Tongue (tissue), 3 donors: ENCODE measurements at places on chromosomes 1 and 21. TPM values are rescaled to one million over a fixed set of nuclear protein-coding genes. Genes with fewer than 3 reads are reported as not detected.

- peak; percentile 27 for DNase-seq
Measured at GRCh38 chr1:169941982-169942830, 48.5 kb upstream of the SCYL3 start.

DNA sequence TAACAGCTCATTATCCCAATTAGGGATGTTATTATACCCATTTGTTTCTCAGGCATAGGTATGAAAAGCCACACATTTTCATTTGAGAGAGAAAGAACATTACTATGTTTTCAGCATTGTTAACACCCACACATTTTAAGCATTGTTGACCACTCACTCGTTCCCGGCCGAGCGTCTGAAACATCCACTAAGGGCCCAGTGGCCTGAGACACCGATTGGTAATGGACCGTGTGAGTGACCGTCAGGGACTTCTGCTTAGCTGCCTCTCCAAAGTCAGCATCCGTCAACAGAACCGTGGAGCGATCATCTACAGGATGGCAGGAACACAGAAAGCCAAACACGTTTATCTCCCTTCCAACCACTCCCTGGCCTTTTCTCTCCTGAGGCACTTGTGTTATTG, 184.6 kb downstream of the PCP4 start:
- no peak for DNase-seq

TP73 gene
- total RNA-seq, result 6.1 TPM

ATP5PO gene
- total RNA-seq, result 298 TPM

DNA sequence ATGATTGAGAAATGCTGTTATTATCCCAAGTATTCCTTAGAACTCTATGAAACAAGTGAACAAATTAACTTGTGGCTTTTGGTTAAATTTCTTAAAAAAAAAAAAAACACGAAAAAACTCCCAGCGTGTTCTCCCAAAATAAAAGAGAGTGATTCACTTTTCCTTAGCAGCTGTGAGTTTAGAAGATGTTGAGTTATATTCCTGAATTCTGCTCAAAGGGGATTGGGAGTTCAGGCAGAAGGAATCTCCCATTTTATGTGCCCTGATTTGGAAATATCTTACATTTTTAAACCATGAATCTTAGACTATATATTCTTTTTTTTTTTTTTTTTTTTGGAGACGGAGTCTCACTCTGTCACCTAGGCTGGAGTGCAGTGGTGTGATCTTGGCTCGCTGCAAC, 34.3 kb downstream of the SMG7 start:
- no peak for DNase-seq

SYT14 gene
- total RNA-seq, result 1.0 TPM

DNA sequence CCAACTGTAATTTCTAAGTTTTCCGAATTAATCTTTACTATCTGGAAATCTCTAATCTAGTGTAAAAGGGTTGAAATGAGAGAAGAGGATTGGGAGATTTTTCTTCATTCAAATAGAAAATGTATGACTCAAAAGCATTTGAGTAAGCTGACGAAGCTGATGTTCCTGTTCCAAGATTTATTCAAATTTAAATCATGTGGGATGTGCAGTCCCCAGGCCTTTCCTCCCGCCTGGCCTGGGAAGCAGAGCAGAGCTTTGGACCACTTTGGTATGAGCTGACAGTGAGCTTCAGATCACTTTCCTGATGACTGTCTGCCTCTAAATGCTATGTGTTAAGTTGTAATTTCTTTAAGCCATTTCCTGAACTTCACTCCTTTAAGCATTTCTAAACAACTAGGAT, 192.0 kb downstream of the DHRS3 start:
- no peak for DNase-seq

KLHDC7A gene
- total RNA-seq, result 0.31 TPM

ADAMTS4 gene
- total RNA-seq, result 18.9 TPM

KANK4 gene
- 16.1 TPM for total RNA-seq

BEST4 gene
- 0.21 TPM for total RNA-seq

- no peak for DNase-seq
Measured at GRCh38 chr1:3579626-3580025, 31.7 kb downstream of the MEGF6 start.

GRCh38 chr1:115505148-115505571, 136.6 kb upstream of the VANGL1 start:
- peak; percentile 36 for DNase-seq

GRCh38 chr1:33161061-33161681, 20.7 kb downstream of the TRIM62 start:
- peak; percentile 91 for DNase-seq

OR10Z1 gene
- not detected for total RNA-seq

DNA sequence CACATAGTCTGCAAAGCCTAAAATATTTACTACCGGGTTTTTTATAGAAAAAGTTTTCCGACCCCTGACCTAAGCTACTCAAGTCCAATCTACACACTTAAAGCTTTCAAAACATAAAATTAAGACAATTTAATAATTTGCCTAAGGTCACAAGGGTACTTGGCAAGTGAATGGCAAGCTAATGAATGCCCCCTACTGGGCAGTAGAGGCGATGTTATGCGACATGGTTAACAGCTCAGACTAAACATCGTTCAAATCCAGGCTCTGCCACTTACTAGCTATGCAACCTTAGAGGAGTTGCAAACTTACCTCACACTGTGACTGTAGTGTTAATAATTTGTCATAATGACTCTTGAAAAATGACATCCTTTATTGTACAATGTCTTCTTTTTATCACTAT, 317.2 kb upstream of the NFIA start:
- DNase-seq, result no peak

FHAD1 gene
- 3.8 TPM for total RNA-seq

DNA sequence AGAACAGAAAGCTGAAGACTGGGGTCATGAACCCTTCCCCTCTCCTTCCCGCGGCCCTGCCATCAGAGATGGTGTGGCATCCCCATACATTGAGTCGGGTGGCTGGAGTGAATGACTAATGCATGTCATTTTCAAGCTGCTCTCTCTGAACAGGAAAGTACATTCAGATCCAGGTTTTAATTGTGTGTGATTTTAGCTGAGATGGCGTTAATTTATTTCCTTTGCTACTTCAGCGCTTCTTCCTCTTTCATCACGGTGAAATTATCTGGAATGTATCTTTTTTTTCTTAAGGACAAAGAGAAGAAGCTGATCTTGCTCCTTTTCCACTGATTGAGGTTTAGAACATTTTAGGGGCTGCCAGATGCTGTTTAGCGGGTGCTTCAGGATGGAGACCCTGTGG, 8.6 kb upstream of the LRRN2 start:
- DNase-seq, result no peak

LYPD8 gene
- total RNA-seq, result not detected

- DNase-seq, result peak; percentile 83
Measured at GRCh38 chr1:3714284-3714741, 37.9 kb upstream of the CCDC27 start.

GUCA2B gene
- not detected for total RNA-seq

- DNase-seq, result no peak
Measured at GRCh38 chr1:186715887-186716809, 35.9 kb upstream of the PTGS2 start.

GRCh38 chr1:7313081-7313546, 458.0 kb upstream of the VAMP3 start:
- peak; percentile 46 for DNase-seq

- no peak for DNase-seq
Measured at GRCh38 chr1:31734582-31735107, 29.5 kb downstream of the ADGRB2 start.

ERMAP gene
- total RNA-seq, result 14.1 TPM

- DNase-seq, result no peak
Measured at GRCh38 chr21:33203371-33203724, 26.4 kb upstream of the IFNAR2 start.

FAM177B gene
- total RNA-seq, result 0.41 TPM

- DNase-seq, result no peak
Measured at GRCh38 chr1:80171631-80172030, 1165.1 kb upstream of the ADGRL4 start.

PPM1J gene
- 2.5 TPM for total RNA-seq

DMRTA2 gene
- not detected for total RNA-seq

- no peak for DNase-seq
Measured at GRCh38 chr1:100127226-100127625, 5.5 kb downstream of the SASS6 start.

ZNF691 gene
- total RNA-seq, result 12.8 TPM

GRCh38 chr1:15736892-15737261, 819 bp downstream of the SLC25A34 start:
- DNase-seq, result no peak

GRCh38 chr1:211613108-211613947, 34.4 kb upstream of the SLC30A1 start:
- DNase-seq, result peak; percentile 57

ATP5IF1 gene
- 58.9 TPM for total RNA-seq

LCE1E gene
- not detected for total RNA-seq

- no peak for DNase-seq
Measured at GRCh38 chr1:23627069-23627735, 64.4 kb upstream of the RPL11 start.

GREM2 gene
- total RNA-seq, result 7.2 TPM

GRCh38 chr1:56477164-56478111, 101.9 kb downstream of the PLPP3 start:
- DNase-seq, result peak; percentile 64

FNDC10 gene
- total RNA-seq, result 1.0 TPM

GRCh38 chr1:36859926-36860325, 174.4 kb downstream of the GRIK3 start:
- no peak for DNase-seq

GLMN gene
- total RNA-seq, result 17.6 TPM

- DNase-seq, result no peak
Measured at GRCh38 chr1:92536980-92537884, 50.5 kb upstream of the GFI1 start.

- no peak for DNase-seq
Measured at GRCh38 chr1:36773827-36774541, 260.3 kb downstream of the GRIK3 start.

SLC1A7 gene
- total RNA-seq, result not detected

DNA sequence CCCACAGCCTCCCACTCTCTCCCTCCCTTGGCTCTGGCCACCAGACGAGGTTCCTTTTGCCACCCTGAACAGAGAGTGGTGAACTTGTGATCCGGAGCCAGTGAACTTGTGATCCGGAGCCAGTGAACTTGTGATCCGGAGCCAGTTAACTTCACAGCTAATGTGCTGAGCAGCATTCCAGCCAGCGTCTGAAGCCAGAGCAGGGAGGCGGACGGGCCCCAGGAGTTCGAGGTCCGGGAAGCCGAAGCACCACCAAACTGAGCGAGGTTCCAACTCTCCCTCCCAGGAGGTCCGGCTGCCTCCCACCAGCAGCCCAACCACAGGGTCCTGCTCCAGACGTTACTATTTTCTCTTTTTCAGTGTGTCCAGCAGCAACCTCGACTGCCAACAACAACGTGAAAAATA, 85.8 kb downstream of the SYF2 start:
- no peak for DNase-seq

DNA sequence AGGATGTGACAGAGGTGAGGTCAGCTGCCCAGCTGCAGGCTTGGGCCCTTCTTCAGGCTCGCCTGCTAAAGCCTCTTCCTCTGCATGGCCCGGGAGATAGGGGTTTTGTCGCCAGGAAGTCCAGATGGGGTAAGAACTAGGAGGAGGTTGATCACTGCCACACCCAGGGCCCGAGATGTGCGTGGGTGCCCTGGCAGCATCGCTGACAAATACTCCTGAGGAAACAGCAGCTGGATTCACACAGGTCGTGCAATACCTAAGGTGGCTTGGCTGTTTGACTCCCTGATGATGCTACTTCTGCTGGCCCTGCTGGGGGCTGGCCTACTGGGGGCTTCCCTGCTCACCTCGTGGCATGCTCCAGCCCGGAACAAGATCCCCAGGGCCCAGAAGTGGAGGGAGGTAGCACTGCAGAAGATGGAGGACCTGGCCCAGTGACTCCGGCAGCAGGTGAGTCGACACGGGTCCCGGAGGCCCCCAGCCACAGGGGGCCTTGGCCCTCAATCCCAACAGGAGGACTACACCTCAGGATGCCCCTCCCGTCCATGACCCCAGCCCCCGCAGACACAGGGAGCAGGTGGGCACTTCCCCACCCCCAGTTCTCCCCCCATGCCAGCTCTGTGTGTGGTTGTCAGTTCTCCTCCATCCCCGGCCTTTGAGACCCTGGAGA, 29.6 kb downstream of the FAAH start:
- no peak for DNase-seq

GRCh38 chr1:151885479-151885878, 23.8 kb downstream of the THEM4 start:
- DNase-seq, result no peak

GRCh38 chr1:35499652-35500176, 57.5 kb downstream of the KIAA0319L start:
- DNase-seq, result no peak

DNA sequence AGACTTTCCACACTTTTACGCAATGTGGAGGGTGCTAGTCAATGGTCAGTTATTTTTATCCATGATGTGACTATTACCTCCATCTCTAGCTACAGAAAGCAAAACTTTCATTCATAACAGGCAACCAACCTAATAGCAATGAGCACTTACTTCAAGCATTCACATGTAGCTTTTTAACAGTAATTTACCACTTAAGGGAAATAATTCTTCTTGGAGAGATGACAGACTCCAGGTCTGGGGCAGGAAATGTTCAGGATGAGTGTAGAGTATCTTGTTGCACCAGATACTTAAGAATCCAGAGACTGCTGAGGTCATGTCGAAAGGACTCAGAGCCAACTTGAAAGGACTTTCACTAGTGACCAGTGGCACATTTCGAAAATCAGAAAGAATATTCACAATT, 347.6 kb downstream of the CHRM3 start:
- DNase-seq, result no peak

RHEX gene
- total RNA-seq, result 3.8 TPM

- DNase-seq, result no peak
Measured at GRCh38 chr1:204323887-204324286, 35.8 kb downstream of the PLEKHA6 start.

- peak; percentile 96 for DNase-seq
Measured at GRCh38 chr1:222634180-222635013, 16.5 kb downstream of the MIA3 start.

GRCh38 chr1:186762653-186763052, 66.1 kb upstream of the PLA2G4A start:
- no peak for DNase-seq

GRCh38 chr1:178908358-178908757, 37.5 kb upstream of the ANGPTL1 start:
- no peak for DNase-seq

DNA sequence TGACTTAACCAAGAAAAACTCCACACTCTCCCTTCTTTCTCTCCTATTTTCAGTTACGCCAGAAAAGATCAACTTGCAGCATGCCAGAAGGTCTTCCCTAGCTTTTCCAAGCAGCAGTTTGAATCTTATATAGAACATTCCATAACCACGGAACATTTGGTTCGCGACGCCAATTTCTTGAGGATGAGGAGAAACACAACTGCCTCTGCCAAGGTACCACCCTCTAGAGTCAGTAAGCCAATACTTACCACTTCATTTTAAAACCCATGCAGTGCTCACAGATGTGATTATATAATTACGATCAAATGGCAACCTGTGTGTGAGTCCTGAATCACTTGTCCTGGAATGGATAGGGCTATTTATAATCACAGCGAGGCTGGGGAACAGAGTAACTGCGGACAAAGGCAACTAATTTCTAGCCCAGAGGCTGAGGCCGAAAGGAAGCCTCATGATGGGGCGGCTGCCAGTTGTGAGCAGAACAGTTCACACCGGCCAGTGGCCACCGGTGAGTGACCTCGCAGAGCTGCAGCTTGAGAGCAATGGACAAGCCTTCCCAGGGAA, 43.2 kb upstream of the BACE2 start:
- peak; percentile 51 for DNase-seq
